H7 (cell line): ENCODE measurements at places on chromosomes 13 and 19. TPM values are rescaled to one million over a fixed set of nuclear protein-coding genes. Genes with fewer than 3 reads are reported as not detected.

The SLITRK5 gene
- total RNA-seq = 0.55 and 0.85 TPM in 2 replicates

GRCh38 chr13:40445557-40445990 is 220.9 kb downstream of the FOXO1 start:
- no peak for DNase-seq

The ZNF628 gene
- total RNA-seq = 5.8 and 8.1 TPM in 2 replicates

GRCh38 chr13:110396476-110396875 is 89.4 kb downstream of the COL4A2 start:
- DNase-seq = no peak

DNA sequence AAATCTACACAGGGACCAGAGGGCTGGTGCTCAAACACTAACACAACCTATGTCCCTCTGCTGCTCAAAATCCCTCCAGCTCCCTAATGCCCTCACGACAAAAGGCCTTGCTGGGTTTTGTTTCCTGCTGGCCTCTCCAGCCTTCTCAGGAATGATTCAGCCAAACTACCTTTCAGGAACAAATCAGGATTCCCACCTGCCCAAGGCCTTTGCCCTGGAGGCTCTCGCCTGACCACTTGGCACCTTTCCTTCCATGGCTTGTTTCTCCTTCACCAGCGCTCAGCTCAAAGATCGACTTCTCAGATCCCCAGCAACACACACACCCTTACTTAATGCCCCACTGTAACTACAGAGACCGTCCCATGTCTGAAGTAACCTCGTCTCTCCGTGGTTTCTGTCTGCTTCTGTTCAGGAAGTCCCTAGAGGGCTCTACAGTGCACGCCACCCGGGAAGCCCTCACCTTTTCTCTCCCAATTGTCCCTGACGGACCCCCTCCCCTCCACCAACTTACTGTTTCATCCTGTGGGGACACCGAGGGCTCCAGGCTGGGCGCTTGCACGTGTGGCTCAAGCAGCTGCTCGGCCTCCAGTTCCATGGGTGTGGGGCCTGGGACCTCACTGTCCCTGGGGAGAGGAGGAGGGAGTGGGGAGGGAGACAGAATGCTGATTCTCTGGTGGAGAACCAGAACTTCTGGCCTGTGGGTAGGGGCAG is 3.2 kb upstream of the SIX5 start:
- DNase-seq = peak; percentile 52

GRCh38 chr19:27776020-27776419 is 1436.9 kb downstream of the UQCRFS1 start:
- no peak for DNase-seq

DNA sequence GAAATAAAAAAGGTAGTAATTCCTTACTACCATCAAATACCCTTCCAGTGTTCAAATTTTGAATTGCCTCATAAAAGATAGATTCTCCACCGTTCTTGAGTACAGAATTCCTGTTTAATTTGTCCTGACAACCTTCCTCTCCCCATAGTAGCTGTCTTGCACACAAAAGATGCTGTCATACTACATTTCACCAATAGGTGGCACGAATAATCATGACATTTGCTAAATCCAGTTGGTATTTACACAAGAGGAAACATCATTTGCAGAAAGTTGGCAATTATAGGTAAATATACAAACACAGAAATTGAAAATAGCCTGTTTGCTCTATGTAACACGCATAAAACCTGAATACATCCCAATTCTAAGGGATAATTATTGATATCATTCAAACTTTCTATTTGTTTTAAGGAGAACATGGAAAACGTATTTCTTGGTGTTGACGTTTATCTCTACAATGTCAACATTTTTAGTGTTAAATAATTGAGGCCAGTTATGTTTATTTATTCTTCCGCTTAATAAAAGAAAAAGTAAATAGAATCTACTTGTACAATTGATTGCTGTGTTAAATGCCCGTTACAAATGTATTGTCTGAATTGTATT is 58.3 kb upstream of the CLDN10 start:
- peak; percentile 65 for DNase-seq

The SIGLECL1 gene
- not detected in 2 replicates for total RNA-seq

The IFNL4 gene
- total RNA-seq = not detected in 2 replicates

The CBARP gene
- total RNA-seq = 6.7 and 9.8 TPM in 2 replicates

- peak; percentile 94 for DNase-seq
Measured at GRCh38 chr19:48330012-48330681, 4.8 kb downstream of the EMP3 start.

DNA sequence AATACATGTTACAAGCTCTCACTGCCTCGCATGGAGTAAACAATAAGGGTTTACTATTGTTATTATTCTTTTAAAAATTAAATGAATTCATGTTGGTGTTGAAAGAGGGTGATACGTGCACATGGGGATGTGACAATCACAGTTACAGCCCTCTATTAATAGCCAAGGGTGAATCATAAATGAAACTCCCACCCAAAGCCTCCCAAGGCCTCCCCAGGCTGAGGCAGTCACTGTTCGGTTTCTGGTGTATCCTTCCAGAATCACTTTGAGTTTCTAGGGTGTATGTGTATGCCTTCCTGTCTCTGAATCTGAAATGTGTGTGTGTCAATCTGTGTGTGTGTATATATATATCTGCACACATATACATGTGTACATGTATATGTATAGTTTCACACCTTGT is 73.4 kb downstream of the AKAP11 start:
- no peak for DNase-seq

DNA sequence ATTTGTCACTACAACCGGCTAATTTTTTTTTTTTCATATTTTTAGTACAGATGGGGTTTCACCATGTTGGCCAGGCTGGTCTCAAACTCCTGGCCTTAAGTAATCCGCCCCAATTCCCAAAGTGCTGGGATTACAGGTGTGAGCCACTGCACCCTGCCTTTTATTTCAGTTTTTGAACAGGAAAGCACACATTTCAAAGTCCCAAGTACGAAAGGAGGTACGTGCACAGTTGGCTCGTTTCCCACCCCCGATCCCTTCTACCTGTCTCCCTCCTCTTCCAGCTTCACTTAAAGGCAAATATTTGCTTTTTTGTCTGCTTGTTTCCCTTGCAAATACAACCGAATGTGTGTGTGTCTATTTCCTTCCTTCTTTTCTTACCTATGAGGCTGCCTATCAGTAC is 30.5 kb downstream of the ZIC5 start:
- no peak for DNase-seq

The PIAS4 gene
- 47.9 and 54.4 TPM in 2 replicates for total RNA-seq

DNA sequence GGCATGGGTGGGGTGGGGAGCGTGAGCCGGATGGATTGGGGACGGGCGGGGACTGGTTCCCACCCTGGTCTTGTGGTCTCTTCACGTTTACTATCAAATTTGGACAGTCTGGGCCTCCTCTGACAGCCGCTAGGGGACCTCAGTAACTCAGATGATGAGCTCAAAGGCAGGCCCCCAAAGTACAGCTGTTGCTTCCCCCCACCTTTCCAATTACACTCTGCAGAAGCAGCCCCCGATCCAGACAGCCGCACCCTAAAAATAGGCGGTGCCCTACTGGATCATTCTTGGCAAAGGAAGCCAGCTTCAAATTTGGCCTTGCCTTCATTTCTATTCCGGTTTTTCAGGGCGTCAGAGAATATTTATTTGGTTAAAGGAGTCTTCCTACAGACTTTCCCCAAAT is 1.9 kb upstream of the FOXO1 start:
- DNase-seq = peak; percentile 81

The NFKBIB gene
- 26.0 and 30.6 TPM in 2 replicates for total RNA-seq

GRCh38 chr13:99984461-99985240 is 3.1 kb downstream of the ZIC2 start:
- DNase-seq = peak; percentile 84

The RNF17 gene
- not detected in 2 replicates for total RNA-seq

The ZNF726 gene
- total RNA-seq = not detected in 2 replicates

The SBK2 gene
- total RNA-seq = 4.0 and 4.6 TPM in 2 replicates

GRCh38 chr13:59211606-59212005 is 952.1 kb downstream of the DIAPH3 start:
- DNase-seq = no peak

DNA sequence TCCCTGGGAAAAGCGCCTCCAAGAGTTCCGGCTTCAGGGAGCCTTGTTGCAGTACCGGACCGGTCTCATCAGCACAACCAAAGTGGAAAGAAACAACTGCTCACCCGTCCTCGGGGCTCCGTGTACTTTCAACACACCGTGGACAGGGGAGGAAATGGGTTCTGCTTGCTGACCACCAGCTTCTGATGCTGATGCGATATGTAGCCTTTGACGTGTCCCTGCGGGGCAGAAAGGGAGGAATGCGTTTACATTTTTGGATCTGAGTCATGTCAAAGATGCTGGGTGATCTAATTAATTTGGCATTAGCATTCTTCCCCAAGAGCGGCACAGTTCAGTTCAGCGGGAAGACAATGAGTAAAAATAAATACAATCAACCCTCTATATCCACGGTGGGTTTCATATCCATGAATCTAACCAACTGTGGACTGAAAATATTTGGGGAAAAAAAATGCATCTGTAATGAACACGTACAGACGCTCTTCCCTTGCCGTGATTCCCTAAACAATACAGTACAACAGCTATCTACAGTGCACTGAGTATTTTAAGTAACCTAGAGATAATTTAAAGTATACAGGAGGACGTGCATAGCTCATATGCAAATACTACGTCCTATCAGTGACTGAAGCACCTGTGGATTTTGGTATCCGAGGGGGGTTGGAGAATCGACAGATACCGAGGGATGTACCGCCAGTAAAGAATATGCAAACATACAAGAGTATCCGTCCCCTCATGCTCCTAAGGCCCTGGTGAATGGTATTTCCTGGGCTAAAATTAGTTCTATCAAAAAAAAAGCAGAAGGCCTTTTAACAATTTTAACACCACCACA is 19.8 kb downstream of the PROZ start:
- no peak for DNase-seq

- DNase-seq = no peak
Measured at GRCh38 chr13:32317716-32318465, 2.6 kb downstream of the BRCA2 start.

DNA sequence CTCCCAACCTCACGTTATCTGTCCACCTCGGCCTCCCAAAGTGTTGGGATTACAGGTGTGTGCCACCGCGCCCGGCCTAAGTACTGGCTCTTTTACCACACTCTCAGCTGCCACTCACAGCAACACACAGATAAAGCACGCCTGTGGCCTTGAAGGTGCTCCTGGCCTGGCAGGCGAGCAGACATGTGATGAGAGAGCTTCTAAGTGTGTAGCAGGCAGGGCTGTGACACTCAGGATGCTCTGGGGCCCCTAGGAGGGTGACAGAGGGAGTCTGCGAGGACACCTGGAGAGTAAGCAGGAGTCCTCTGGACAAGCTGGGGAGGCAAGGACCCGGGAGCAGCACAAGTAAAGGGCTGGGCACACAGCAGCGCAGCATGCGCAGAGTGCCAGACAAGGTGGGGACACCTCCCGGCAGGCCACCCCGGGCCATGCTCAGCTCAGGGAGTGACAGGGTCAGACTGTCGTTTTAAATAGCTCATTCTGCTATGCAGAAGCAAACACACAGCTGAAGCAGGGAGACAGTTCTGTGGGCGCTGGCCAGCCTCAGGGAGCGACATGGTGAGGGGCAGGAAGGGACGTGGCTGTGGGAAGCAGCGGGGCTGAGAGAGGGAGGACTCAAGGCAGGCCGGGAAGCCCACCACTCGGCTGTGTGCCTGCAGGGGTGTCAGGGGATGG is 26.5 kb downstream of the MED26 start:
- no peak for DNase-seq

The PCDH20 gene
- 0.89 and 1.4 TPM in 2 replicates for total RNA-seq

- peak; percentile 51 for DNase-seq
Measured at GRCh38 chr13:95447814-95448213, 104.7 kb upstream of the CLDN10 start.

The MAB21L1 gene
- total RNA-seq = 0.07 TPM in 2 replicates

The SIGLEC10 gene
- total RNA-seq = not detected in 2 replicates
